IMR-90 (cell line): ENCODE measurements at places on chromosomes 16 and 17. TPM values are rescaled to one million over a fixed set of nuclear protein-coding genes. Genes with fewer than 3 reads are reported as not detected.

Gene KCNJ2
- 5.8 and 8.6 TPM in 2 replicates for total RNA-seq

Gene KIF18B
- 1.3 and 2.5 TPM in 2 replicates for total RNA-seq

Gene ATAD5
- 1.3 and 2.8 TPM in 2 replicates for total RNA-seq

Gene DLX4
- total RNA-seq, result not detected in 2 replicates

Gene METTL16
- 15.4 and 15.8 TPM in 2 replicates for total RNA-seq

Gene TIGD7
- total RNA-seq, result 2.7 and 3.9 TPM in 2 replicates

Gene CDRT15
- not detected in 2 replicates for total RNA-seq
